ENCODE measurements at places on chromosomes 7 and 10. TPM values are rescaled to one million over a fixed set of nuclear protein-coding genes. Genes with fewer than 3 reads are reported as not detected.

The CPA1 gene
- not detected for total RNA-seq

DNA sequence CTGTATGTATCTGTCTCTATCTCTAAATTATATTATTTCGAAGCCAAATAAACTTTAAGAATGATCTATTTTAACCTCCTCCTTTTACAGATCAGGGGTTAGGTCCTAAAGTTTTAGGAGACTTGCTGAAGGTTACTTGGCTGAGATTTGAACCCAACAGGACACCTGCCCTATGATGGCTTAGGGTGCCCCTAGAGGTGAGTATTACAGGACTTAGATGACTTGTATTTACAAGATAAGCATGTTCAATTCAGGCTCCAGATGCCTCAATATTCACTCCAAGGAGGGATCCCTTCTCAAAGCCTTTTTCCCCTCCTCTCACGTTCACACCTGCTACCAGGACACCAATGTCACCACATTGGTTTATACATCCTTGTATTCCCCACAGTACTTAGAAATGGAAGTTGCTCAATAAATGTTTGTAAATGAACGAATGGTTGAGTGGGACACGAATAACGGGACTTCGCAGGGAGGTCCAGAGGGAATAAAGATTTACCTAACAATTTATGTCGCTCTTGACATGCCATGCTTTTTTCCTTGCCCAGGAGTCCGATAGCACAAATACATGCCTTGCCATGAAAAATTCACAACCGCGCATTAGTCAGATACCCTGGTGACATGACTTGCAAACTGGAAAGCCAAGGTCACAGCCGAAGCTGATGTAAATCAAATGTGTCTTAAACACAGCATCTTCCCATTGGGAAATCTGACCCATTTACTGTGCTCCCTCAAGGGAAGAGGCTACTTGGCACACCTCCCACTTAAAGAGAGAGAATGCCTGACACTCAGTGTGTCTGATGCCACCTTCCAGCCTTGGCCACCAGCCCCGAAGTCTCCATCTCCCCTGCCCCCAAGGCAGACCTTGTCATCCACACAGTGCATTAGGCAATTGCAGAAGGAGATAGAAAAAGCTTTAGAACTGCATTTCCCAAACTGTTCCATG lies 872.2 kb upstream of the AUTS2 start:
- DNase-seq, result no peak

DNA sequence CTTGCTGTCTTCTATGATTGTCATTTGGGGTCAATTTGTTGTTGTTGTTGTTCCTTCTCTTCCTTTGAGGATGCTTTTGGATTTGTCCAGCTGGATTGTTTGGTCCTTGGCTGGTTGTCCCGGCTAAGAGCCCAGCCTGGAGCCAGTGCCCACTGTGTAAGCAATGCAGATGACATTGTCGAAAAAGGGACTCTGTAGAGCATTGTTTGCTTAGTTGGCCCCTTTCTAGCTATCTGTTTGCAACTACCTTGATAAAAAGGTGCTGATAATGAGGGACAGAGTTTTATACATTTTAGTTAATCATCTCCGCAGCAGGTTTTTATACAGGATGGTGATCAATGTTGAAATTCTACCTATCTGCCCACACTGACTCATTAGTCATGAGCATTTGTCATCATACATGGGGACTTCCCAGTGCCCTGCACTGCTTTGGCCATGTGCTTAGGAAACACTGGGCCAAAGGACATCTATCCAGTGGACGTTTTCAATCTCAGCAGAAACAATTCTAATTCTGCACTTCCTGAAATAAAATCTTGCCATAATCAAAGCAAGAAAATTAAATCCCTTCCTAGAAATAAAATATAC lies 311.9 kb downstream of the GRM8 start:
- peak; percentile 21 for DNase-seq

- no peak for DNase-seq
These were observed 968 bp downstream of the NOLC1 start for GRCh38 chr10:102153093-102153620.

Data from Daoy (cell line).